ENCODE measurements at places on chromosomes 5 and 9. TPM values are rescaled to one million over a fixed set of nuclear protein-coding genes. Genes with fewer than 3 reads are reported as not detected.

Gene C5orf63
- total RNA-seq, result 2.8 TPM

DNA sequence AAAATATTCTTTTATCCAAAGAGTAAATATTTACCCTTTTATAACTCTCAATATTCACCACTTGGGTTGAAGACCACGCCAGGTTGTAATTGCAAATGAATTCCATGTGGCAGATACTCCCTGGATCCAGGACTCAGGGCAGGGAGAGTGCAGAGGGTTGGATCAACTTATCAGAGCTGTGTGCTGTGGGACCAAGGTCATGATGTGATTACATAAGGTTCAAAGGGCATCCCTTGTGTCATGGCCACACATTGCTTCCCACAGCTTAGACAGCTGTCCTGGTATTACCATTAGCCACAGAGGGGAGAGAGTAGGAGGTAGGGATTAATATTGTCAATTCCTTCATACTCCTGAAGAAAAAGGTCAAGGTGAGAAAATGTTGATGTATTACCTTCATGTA, 133.9 kb downstream of the JAKMIP2 start:
- no peak for DNase-seq

DNA sequence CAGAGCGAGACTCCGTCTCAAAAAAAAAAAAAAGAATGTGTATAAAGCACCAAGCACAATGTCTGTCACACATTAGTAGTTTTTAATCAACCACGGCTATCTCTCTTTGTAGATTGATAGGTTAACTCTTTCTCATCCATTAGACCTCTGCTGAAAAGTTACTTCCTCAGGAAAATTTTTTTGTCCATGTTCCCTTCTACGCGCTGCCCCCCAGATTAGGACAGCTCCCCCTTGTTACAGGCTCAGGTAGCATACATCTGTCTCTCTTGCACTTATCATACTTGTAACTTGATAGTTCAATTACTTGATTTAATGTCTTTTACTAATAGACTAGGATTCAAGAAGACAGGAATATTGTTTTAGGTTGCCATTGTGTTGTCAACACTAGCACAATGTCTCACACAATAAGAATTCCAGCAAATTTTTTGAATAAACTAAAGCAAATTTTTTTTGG, 1.5 kb downstream of the SPDL1 start:
- DNase-seq, result no peak

GRCh38 chr5:67358186-67358585, 161.6 kb upstream of the CD180 start:
- DNase-seq, result no peak

DNA sequence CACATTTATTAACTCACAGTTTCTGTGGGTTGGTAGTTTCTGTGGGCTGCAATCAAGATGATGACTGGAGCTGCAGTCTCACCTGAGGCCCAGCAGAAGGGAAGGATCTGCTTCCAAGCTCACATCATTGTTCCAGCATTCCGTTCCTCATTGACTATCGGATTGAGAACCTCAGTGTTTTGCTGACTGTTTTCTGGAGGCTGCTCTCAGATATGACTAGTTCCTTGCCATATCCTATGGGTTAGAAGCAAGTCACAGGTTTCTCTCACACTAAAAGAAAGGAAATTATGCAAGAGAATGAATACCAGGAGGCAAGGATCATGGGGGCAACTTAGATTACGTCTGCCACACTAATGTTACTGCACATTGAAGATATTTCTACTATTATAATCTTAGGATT, 6.3 kb upstream of the ERAP1 start:
- DNase-seq, result no peak

Gene RNF183
- not detected for total RNA-seq

Gene SPINK4
- not detected for total RNA-seq

GRCh38 chr5:123546657-123547056, 34.7 kb downstream of the CSNK1G3 start:
- DNase-seq, result no peak

GRCh38 chr5:142800776-142801494, 30.8 kb downstream of the ARHGAP26 start:
- DNase-seq, result no peak

DNA sequence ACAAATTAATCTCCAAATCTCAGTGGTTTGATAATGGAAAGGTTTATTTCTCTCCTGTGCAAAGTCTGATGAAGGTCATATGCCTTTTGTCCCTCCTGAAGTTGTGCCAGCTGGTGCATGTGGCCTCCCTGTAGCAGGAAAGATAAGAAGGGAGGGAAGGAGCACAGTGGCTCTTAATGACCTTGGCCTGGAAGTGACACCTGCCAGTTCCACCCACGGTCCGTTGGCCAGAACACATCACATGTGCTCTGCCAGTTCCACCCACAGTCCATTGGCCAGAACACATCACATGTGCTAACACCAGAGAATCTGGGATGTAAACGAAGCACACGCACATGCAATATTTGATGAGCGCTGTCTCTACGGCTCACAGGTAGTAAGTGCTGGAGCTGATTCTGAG, 130.9 kb downstream of the DOCK2 start:
- DNase-seq, result no peak

DNA sequence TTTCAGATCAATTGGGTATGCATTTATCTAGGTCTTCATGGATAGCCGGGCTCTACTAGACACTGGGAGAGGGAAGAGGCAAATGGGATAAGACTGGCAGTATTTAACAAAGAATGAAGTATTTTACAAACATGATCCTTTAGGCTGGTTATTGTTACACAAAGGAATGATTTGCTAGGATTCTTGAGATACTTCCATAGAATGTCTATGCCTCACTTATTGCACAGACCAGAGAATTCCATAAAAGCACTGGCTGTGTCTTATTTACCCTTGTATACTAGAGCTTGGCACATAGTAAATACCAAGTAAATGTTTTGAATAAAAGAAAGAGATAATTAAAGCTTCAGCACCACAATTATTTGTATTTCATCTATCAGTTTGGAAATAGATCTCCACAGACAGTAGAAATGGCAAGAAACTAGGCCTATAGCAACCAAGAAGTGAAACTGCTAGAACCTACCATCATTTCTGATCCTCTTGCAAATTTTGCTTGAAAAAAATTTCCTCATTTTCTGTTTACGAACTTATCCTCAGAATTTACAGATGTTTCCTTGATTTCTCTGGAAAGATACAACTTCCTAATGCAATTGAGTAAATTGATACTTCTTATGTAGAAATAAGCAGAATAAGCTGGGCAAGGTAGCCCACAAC, 3.8 kb downstream of the PDCD1LG2 start:
- no peak for DNase-seq

DNA sequence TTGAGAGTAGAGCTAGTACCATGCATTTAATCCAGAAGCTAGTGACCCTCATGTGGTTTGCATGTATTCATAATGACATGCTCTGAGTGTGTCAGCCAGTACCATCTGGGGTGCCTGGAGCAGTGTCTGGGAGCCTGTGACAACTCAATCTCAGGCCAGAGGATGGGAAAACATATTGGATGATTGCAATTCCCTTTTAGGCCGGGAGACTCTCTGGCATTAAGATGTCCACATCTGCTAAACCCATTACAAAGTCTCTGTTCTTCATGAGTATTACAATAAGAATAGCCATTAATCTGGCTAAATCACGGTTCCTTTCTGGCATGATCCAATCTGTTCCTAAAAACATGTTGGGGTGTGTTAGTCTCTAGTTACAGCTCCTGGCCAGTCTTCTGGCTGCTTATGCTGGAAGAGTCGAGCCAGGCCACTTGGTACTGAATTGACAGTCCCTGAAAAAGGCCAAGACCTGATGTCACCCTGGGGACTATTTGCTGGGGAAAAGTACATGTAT, 475.7 kb downstream of the ENC1 start:
- no peak for DNase-seq

GRCh38 chr5:161547738-161548486, 1.4 kb upstream of the GABRB2 start:
- no peak for DNase-seq

Gene HTR1A
- not detected for total RNA-seq

- no peak for DNase-seq
Observed at GRCh38 chr9:120331913-120332312, 248.1 kb downstream of the CDK5RAP2 start.

Gene SLIT3
- total RNA-seq, result 66.1 TPM

- DNase-seq, result no peak
Observed at GRCh38 chr9:98117984-98118639, 910 bp downstream of the TRIM14 start.

Gene LRRC19
- not detected for total RNA-seq

All from right atrium auricular region (tissue), 2 donors.